ENCODE measurements at places on chromosomes 4 and X.

DNA sequence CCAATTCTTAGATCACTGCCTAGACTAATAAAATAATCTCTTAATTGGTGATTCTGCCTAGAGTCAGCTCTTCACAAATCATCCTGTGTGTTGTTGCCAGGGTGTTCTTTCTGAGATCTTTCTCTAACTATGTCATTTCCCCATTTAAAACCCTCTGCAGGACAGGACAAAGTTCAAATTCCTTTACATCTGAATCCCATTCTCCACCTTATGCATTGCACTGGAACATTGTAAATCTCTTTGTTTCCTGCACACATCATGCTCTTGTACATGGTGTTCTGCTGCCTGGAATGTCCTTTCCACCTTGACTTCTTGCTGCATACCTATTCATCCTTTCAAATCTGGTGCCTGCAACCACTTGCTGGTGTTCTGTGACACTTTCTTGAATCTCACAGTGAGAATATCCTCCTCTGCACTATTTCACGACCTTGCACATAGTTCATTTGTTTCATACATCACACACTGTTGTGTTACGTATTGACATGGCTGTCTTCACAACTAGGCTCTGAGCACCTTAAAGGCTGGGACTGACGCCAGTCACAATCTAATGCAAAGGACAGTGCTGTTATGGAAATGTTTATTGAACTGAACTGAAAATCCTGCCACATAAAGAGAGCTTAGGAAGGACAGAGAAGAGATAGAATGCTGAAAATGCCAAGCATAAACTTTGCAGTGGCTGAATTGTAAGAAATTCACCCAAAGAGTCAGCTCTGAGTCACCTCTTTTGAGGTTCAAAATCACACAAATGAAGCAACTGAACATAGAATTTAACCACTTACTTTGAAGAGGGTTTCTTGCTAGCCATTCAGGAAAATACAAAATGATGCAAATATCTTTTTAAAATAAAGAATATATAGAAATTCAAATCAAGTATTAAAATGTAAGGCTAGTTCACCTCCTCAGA is 26.4 kb upstream of the SMIM14 start:
- no peak for DNase-seq

- DNase-seq = no peak
These were observed 8.3 kb upstream of the MAP7D3 start for GRCh38 chrX:136259543-136259942.

- no peak for DNase-seq
These were observed 214.0 kb upstream of the UGT8 start for GRCh38 chr4:114384629-114385028.

DNA sequence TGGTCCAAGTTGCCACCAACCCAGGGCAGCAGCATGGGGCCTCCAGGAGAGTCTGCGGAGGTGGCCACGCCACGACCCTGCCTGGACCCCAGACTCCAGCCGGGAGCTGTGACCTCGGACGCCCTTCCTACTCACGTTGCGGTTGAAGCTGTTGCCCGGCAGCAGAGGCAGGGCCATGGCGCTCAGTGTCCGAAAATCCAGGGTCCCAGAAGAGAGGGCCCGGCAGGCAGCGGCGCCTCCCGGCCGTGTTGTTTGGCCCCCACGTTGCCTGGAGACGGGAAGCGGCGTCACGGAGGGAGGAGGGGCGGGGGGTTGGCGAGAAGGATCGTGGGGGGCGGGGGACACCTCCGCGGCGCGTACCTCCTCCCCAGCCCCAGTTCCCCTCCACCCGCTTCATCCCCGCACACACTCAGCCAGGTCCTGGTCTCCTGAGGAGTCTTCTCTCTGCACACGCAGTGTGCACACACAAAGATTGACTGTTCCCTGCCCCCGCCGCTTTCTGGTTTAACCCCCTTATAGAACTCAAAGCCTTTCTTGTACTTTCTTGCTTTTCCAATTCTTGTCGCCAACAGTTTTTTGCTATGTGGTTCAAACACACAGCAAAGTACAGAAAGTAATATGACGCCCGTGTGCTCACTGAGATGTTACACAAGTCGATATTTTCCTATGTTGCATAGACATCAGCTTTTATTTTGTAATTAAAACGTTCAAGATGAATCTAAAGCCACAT is at the start of gene EFHC2:
EFHC2 (minus strand) TSS at position 261 of the 730 bp plus-strand sequence; CDS start at position 177, 84 bp downstream.
- DNase-seq = peak; percentile 11

GRCh38 chr4:82515705-82516104 is 46.1 kb downstream of the TMEM150C start:
- no peak for DNase-seq

- no peak for DNase-seq
These were observed 62.5 kb downstream of the CD40LG start for GRCh38 chrX:136710325-136710951.

- DNase-seq = no peak
These were observed 109.4 kb downstream of the DLG3 start for GRCh38 chrX:70554081-70554480.

- DNase-seq = no peak
These were observed 1455.9 kb downstream of the ADGRL3 start for GRCh38 chr4:62656006-62656405.

- no peak for DNase-seq
These were observed 183.7 kb downstream of the FBXW7 start for GRCh38 chr4:152352215-152352614.

GRCh38 chr4:4439782-4440181 is 52.9 kb downstream of the NSG1 start:
- DNase-seq = no peak

- no peak for DNase-seq
These were observed 211.8 kb upstream of the CPEB2 start for GRCh38 chr4:14790494-14790893.

GRCh38 chr4:64539234-64539849 is 130.1 kb upstream of the TECRL start:
- DNase-seq = no peak

DNA sequence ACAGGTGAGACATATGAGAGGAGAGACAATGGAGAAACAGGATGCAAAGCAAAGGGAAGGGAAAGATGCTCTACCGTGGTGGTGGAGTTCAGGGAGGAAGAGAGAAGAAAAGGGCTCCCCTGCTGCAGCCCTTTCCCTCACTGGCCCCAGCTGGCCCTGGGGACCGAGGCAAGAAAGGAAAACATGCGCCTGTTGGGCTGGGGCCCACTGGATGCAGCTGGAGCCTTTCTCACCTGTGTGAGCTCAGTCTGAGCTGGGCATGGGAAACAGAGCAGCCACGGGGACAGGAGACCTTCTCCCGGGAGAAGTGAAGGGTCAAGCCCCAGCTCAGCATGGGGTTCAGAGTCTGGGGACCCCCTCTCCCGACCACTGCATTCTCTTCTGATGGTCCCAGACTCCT is 11.9 kb downstream of the NXF3 start:
- DNase-seq = no peak

DNA sequence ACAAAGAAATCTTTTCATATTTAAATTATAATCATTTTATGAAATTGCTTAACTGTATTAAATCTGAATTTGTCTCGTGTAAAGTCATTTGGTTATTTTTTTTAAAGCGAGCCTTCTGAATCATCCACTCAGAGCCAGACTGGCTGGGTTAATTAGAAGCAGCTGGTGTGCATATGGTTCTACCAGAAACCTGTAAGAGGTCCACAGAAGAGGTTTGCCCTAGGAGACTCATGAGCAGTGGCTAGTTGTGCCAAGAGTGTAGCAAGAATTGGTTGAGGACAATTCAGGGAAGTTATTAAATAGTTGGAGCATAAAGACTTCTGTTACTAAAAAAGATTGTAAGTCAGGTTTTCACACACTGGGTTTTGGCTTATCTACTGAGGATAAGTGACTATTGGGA is 267.4 kb downstream of the IL1RAPL2 start:
- DNase-seq = no peak

GRCh38 chr4:38230821-38231563 is 270.8 kb downstream of the PTTG2 start:
- no peak for DNase-seq

- no peak for DNase-seq
These were observed 332.1 kb downstream of the ASMT start for GRCh38 chrX:1946974-1947373.

DNA sequence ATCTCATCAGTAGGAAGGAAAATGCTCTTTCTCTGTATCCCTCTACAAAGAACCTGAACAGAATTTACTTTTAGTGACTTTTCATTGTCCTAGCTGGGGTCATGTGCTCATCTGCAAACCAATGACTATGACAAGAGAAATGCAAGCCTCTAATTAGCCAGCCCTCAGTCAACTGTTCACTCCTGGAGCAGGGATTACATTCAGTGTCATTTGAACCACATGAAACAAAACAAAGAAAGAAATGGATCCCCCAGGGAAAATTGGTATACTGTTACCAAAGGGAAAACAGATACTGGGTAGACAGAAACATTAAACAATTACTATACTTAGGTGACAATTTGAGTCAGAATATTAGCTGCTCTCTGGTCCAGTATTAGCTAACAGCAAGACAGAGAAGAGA is 173.6 kb downstream of the RCHY1 start:
- DNase-seq = no peak

GRCh38 chrX:45070116-45071007 is 130.3 kb downstream of the DIPK2B start:
- DNase-seq = no peak

DNA sequence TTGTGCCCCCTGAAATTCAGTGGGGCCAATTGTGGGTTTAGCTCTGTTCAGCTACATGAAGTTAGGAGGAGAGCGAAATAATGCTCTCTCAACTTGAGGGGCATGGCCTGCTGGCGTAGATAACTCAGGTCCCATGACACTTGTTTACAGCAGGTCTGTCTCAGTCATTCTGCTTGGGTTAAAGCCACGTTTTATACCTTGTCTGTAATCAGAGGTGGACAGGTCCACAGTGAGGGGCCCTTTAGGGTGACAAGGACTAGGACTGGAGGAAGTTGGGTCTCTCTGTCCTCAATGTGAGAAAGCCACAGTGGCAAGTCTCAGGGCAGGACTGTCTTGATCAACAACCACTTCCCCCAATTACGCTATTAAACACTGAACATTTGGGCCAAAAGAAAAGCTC is 49.0 kb downstream of the PDHA1 start:
- no peak for DNase-seq

DNA sequence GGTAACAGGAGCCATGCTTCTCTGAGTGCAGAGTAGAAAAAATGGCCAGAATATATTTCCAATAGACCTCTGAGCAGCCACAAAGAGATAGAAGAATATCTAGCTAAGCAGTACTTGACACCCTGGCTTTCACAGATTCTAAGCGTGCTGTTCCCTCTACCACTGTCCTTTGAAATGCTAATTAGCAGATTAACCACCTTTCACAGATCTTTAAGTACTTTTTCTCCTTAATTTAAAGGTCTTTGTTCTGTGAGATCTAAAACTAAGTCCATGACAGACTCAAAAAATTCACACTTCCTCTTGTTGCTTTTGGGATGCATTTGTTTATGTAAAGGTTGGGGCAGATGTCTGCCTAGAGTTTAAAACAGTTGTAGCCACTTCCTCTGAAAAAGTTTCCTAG is 28.3 kb upstream of the MAGEC2 start:
- no peak for DNase-seq

DNA sequence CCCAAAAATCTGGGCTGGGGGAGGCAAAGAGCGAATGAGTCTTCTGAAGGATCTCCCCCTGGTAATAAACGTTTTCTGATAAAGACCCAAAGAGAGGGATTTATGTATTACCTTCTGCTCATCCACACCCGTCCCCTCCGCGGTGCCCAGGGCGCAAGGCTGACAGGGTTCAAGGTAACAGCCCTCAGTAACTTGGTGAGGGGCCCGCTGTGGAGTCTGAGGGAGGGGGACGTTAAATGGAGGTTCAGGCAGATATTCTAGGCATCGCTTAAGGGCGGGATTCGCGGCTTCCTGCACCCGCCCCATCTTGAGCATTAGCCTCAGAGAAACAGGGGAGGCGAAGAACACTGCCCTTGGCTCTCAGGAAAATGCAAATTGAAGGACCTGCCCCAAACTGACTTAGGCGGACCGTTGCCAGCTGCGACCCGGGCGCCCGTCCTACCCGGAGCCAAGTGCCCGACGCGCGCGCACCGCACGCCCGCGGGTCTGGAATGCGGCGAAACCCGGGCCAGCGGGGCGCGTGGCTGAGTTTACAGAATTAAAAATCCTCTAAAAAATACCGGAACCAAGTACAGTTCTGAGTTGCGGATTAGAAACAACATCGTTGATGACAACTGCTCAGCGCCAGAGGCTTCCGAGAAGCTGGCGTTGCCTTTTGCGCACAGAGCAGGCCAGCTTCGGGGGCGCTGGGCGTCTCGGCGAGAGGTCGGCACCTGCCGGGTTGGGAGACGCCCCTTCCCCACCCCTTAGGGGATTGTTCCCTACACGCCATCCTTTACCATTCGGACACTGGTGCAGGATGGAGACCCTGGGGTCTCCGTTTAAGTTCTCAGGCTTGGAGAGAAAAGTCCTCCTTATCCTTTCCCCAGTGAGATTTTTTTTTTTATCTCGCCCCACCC is 2.8 kb downstream of the HELT start:
- DNase-seq = no peak

DNA sequence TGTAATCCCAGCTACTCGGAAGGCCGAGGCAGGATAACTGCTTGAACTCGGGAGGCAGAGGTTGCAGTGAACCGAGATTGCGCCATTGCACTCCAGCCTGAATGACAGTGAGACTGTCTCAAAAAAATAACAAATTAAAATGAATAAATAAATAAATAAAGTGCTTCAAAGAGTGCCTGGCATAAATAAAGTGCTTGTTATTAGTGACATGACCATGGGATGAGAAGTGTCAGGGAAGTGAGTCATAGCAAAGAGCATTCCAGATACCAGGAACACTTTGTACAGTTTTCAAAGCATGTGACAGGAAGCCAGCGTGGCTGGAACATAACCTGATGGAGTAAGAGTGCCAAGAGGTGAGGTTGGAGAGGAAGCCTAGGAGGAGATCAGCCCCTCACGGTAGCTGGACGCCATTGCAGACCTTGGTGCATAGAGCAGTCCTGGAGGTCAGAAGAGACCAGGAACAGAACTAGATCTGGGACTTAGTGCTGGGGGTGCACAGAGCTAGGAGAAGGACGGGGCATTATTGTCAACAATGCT is 6.0 kb upstream of the WDR13 start:
- DNase-seq = no peak

DNA sequence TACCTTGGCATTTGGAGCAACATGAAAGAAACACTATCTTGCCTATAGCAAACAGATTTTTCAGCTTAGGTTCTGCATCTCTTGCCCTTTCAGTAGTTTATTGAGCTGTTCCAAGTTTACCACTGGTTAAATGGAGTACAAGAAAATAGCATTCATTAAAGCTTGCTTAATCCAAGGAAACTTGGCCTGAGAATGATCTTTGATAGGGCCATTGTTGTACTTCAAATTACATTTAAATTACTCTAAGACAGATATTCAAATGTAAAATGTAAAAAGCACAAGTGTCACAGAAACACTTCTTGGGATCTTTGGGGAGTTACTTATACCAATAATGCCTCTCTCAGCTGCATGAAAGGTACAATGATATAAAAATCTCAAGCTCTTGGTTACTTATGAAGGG is 609.0 kb upstream of the HTR2C start:
- no peak for DNase-seq

- no peak for DNase-seq
These were observed 340.3 kb upstream of the GRID2 start for GRCh38 chr4:91963486-91963885.

- no peak for DNase-seq
These were observed 216.9 kb upstream of the S100G start for GRCh38 chrX:16433021-16433420.

GRCh38 chrX:144916785-144917184 is 330.5 kb upstream of the SPANXN1 start:
- no peak for DNase-seq

- DNase-seq = no peak
These were observed 31.4 kb downstream of the ABLIM2 start for GRCh38 chr4:8127051-8127826.
